ENCODE measurements at places on chromosomes 11 and 22.

- no peak for DNase-seq
Observed at GRCh38 chr22:38618258-38618657, 37.9 kb downstream of the FAM227A start.

- DNase-seq, result no peak
Observed at GRCh38 chr11:66604155-66604554, 11.2 kb downstream of the CCS start.

DNA sequence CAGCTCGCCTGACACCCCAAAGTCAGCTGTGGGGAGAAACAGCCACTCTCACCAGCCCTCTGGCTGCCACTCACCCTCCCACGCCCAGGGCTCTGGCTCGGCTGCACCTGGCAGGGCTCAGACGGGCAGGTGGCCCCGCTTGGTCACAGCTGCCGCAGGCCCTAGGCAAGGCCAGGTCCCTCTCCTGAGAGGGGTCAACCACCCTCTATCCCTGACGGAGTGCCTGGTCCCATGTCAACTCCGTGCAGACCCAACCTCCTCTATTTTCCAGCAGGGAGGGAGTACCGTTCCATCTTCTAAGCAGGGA is 1.9 kb downstream of the MAP4K2 start:
- no peak for DNase-seq

- no peak for DNase-seq
Observed at GRCh38 chr22:49553518-49554295, 274.0 kb downstream of the BRD1 start.

GRCh38 chr11:2904153-2905052 is 18.8 kb upstream of the CDKN1C start:
- no peak for DNase-seq

DNA sequence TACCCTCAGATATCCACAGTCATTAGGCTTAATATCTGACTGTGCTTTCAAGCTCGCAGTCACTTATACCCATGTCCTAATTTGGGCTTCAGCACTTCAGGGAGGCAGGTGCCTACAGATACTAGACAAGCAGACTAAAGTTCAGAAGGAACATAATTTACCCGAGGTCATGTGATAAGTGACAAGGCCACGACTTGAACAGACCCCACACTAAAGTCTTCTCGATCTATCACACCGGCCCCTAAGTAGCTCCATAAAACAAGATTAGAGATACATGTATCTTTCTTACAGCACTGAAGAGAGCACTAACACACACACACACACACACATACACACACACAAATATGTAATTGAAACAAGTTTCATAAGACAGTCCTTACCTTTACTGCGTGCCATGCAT is 32.6 kb downstream of the TOM1 start:
- no peak for DNase-seq
